SJSA1 (cell line): ENCODE measurements at places on chromosomes 3 and 15. TPM values are rescaled to one million over a fixed set of nuclear protein-coding genes. Genes with fewer than 3 reads are reported as not detected.

Gene MST1R
- total RNA-seq: not detected in 2 replicates

Gene EPHA3
- total RNA-seq: 0.03 TPM in 1 of 2 replicates, not detected in the other

Gene ITIH1
- total RNA-seq: not detected in 2 replicates

Gene ZNF710
- 2.4 and 7.3 TPM in 2 replicates for total RNA-seq

Gene MST1
- 0.50 and 1.2 TPM in 2 replicates for total RNA-seq

DNA sequence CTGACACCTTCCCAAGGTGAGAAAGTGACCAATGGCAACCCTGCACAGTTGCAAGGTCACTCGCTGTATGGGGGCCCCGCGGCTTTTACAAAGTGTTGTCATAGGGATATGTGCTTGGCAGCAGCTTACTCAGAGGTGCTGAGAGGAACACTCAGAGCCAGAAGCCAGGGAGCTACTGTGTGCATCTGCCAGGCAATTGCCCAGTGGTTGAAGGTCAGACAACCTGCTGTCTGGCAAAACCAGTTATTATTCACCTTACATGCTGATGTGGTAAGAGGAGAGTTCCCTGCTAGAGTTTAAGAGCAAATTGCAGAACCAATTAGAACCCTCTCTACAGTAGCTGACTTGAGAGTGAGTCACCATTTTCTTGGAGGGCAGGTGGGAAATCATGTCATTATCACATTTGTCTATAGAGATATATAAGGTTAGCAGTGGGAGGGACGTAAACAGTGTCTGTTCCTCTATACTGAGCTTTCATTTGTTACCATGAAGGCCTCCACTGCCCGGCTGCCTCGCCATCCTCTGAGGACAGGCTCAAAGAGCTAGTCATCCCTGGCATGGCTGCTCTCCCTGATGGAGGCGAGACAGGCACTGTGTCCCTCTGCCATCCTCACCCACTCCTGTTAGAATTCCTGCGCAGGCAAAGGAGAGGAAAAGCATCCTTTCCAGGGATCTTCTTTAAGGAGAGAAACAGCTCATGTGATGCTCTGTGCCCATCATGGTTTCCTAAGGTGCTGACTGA is 274.4 kb downstream of the PLCL2 start:
- no peak for DNase-seq

DNA sequence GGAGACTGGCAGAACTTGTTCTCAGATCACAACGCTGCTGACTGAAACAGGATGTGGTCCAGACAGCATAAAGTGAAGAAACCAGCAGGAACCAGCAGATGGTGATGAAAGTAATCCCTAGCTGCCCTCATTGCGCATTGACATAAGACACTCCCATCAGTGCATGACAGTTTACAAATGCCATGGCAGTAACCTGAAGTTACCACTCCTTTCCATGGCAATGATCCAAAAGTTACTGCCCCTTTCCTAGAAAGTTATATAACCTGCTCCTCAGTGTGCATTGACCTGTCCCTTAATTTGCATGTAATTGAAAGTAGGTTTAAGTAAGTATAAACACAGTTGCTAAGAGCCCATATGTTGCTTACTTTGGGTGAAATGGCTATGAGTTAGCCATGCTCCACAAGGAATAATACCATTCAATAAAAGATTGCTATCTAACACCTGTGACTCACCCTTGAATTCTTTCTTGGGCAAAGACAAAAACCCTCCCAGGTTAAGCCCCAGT is 149.1 kb upstream of the CD96 start:
- no peak for DNase-seq

GRCh38 chr3:141859651-141860050 is 16.8 kb upstream of the ATP1B3 start:
- no peak for DNase-seq

DNA sequence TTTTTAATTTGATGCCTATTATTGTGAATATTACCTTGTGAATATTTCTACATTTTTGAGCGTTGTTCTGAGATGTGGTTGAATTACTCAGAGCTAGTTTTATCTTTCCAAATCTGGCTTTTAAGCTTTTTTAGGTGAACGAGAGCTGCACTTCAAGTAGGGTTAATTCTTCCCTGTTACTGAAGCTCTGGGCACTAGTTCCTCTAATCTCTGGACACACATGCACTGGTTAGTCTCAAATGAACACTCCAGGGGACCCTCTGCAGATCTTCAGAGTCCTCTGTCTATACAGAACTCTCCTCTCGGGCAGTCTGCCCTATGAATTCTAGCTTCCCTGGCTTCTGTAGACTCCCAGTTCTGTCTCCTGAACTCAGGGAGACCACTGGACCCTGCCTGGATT is 237.5 kb upstream of the TBC1D5 start:
- DNase-seq: no peak

GRCh38 chr3:6825524-6825923 is 35.4 kb upstream of the GRM7 start:
- DNase-seq: no peak

DNA sequence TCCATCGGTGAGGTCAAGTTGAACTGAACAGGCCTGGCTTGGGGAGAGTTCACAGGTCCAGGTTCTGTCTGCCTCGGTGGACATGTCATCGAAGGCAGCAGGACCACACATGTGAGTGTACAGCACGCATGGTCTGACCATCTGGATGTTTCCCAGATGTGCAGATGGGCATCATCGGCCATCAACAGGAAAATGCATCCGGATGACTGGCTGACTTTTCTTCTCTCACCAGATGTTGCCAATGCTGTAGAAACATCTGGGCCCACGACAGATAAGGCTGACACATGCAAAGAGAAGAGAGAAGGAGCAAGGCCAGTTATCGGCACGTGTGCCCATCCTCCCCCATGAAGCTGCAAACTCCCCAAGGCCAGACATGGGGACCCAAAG is 45.1 kb downstream of the NOX5 start:
- DNase-seq: no peak

GRCh38 chr3:12194209-12194608 is 35.5 kb upstream of the TIMP4 start:
- peak; percentile 34 for DNase-seq
